ENCODE measurements at places on chromosomes 3 and 15.

DNA sequence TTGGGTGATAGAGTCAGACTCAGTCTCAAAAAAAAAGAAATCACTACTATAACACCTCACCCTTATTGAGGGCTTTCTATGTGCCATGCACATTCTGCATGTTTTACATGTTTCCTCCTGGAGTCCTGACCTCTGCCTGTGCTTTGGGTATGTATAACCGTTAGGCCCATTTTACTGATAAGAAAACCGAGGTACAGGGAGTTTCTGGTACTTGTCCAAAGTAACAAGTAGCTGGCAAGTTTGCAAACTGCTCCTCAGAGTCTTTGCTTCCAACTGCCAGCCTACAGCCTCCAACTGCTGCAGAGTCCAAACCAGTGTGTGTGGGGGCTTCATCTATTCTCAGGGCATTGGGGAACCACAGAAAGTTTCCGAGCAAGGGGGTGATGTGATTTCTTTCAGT is 3.7 kb upstream of the GNAI2 start:
- no peak for DNase-seq

GRCh38 chr3:66092175-66092995 is 53.7 kb upstream of the MAGI1 start:
- DNase-seq: no peak

- no peak for DNase-seq
Measured at GRCh38 chr15:62509395-62509958, 344.4 kb upstream of the C2CD4B start.

DNA sequence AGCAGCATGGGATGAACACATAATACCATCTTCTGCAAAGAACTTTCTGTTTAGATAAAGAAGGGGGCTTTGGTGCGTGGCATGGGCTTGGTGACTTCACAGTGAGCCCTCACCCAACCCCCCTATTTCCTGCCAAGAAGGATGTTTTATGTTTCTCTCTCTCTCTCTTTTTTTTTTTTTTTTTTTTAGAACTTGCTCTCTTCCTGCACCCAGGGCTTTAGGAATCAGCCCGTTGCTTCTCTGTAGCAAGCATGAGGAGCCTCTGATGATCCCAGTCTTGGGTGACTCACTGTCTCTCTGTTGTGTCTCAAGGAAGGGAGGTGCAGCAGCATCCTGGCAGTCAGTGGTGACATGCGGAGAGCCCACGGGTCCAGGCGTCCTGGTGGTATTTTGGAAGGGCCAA is 49.1 kb downstream of the CCK start:
- DNase-seq: peak; percentile 46

GRCh38 chr3:25416176-25416575 is 11.9 kb upstream of the RARB start:
- no peak for DNase-seq

- no peak for DNase-seq
Measured at GRCh38 chr3:178498871-178499270, 37.4 kb upstream of the KCNMB2 start.

GRCh38 chr3:105868431-105868741 is 426 bp downstream of the CBLB start:
- DNase-seq: peak; percentile 14

DNA sequence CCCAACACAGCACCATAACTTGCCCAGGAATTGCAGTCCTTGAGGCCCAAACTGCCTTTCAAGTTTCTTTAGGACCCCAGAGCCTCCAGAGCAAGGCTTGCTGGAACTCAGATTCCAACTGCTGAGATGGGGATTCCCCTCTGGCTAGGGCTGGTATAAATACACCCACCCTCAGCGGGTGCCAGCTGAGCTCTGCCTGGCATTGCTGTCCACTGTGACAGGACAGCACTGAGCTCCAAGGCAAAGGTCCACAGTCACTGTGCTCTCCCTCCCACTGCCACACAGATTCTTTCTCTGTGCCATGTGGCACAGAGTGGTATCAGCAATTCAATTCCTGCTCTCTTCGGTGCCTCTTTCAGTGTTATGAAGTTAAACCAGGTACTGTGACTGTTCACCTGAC is 304.2 kb upstream of the LMCD1 start:
- DNase-seq: no peak

DNA sequence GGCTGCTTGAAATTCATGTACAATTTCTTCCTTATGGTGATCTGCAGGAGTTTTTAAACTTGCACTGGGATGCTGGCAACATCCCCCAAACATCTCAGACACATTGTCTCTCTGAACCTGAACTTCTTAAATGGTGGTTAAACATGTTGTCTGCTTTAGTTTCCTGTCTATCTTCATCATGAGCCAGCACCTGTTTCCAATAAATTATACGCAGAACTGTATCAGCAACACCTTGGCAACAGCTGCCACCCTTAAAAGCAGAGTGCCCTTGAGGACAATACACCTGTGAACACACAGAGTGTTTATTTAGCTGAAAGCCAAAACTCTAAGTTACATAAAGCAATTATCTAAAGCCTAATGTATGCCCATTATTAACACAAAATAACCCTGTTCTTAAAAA is 242.9 kb downstream of the WNT5A start:
- DNase-seq: no peak

DNA sequence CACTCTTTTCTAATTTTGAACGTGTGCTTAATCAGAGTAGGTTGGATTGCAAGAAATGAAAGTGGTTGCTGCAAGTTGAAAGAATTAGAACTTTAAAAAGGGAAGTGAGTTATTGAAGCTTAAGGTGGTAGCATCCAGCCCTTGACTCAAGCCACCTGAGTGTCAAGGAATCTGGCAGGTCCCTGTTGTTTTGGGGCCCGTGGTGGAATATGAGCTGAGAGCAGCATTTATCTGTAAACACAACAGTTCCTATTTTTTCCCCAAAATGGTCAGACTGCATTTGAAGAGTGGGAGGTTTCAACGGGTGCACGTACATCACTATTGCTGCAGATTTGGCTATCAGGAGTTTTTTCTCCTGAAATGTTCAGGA is 1.7 kb downstream of the ITPR1 start:
- no peak for DNase-seq

GRCh38 chr3:189911001-189911400 is 209.7 kb downstream of the P3H2 start:
- DNase-seq: no peak

DNA sequence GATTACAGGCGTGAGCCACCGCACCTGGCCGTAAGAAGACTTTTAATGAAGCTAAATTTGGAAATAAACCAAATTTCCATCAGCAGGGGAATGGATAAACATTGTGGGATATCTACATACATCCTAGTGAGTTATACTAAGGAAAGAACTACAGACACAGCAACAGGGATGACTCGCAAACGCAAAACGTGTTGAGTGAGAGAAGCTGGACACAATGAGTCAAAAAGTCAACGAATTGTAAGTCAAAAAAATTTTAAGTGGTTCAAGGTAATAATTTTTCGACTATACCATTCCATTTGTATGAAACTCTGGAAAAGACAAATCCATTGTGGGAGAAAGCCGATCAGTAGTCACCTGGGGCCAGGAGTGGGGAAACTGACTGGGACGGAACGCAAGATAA is 19.9 kb downstream of the PLA2G4F start:
- no peak for DNase-seq

- no peak for DNase-seq
Measured at GRCh38 chr15:101042320-101042719, 123.2 kb downstream of the LRRK1 start.

DNA sequence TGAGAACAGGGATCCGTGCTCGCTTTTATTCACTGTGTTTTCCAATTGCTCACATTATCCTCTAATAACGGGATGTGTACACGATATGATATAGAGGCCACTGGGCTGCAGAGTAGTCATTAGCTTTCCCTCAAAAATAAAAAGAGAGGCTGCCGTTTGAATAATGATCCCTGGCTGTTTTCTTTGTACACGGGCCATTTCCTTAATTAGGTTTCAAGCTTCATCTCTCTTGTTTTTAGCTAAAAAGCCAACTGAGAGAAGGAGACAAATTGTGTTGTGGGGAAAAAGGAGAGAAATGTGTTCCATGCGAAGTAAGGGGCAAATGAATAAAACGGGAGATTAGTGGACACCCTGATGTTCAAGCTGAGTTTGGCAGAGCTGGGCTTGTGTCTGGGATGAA is 174.2 kb downstream of the CACNA2D3 start:
- DNase-seq: no peak

- no peak for DNase-seq
Measured at GRCh38 chr3:27323087-27323570, 46.1 kb downstream of the NEK10 start.

DNA sequence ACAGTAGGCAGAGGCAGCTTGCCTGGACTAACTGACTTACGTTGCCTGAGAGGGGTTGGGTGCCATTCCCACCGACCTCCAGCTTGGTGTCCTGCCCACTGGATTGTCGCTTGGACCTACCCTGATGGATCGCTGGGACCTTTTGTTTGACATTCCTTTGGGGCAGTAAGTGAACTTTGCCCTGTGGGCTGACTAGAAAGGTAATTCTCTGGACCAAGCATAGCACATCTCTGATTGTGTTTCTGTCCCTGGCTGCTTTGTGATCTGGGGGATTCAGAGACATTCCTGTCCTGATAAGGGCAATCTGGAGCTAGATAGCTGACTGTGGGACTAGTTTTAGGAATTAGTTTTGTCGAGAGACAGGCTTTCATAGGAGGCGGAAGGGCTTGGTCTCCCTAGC is 19.5 kb upstream of the IFT57 start:
- no peak for DNase-seq

GRCh38 chr3:156918746-156919145 is 92.6 kb downstream of the LEKR1 start:
- no peak for DNase-seq

DNA sequence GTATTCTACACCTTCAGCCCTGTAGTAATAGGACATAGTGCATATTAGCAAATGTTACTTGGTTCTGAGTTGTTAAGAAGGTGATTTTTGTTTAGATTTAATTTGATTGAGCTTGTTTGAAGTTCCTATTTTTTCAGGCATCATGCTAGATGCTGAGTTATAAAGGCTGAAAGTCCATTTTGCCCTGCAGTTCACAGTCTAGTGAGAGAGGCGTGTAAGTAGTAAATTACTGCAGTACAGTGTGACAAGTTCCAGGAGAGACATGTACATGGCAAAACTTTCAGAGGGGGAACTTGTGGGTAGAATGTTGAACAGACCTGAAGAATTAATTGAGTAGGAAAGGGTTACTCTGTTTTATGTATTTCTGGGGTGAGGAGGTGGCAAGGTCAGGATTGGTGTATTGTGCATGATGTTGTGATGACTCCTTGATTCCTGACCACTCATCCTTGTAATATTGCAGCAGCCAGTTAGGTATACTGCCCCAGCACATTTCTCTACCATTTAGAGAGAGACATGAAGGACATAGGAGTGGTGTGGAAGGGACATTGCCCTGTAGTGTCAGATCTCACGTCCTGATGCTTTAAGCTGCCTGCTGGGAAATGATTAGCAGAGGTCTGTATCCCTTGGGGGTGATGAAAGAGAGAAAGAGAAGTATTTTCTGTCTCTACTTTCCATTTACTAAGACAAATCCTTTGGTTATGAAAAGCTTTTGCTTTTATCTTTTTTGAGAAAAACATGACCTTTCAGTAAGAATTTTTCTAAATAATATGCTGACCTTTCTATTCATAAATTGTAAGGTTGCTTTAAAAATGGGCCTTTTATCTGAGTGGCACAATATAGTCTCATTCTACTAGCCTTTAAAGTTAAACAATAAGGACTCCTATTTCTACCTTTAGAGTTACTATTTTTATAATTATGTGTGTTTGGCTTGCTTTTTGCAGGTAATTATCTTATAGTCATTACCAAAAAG is 16.9 kb downstream of the SACM1L start:
- no peak for DNase-seq

DNA sequence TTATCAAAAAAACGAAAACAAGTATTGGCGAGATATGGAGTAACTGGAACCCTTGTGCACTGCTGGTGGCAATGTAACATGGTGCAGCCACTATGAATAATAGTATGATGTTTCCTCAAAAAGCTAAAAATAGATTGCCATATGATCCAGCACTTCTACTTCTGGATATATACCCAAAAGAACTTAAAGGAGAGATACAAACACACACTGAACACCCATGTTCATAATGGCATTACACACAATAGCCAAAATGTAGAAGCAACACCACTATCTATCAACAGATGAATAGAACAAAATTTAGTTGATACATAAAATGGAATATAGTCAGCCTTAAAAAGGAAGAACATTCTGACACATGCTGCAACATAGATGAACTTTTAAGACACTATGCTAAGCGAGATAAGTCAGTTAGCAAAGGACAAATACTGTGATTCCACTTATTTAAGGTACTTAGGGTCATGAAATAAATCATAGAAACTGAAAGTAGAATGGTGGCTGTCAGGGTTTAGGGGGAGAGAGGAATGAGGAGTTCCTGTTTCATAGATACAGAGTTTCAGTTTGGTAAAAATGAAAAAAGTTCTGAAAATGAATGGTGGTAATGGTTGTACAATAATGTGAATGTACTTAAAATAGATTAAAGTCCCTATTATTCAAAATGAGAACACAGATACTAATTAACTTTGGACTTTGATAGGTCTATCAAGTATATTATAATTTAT is 59.4 kb upstream of the IMPG2 start:
- peak; percentile 8 for DNase-seq

GRCh38 chr15:72319985-72320671 is at the start of gene CELF6:
CELF6 (minus strand) TSS chr15:72320157; CDS start chr15:72319874, 283 bp downstream.
- DNase-seq: peak; percentile 50

DNA sequence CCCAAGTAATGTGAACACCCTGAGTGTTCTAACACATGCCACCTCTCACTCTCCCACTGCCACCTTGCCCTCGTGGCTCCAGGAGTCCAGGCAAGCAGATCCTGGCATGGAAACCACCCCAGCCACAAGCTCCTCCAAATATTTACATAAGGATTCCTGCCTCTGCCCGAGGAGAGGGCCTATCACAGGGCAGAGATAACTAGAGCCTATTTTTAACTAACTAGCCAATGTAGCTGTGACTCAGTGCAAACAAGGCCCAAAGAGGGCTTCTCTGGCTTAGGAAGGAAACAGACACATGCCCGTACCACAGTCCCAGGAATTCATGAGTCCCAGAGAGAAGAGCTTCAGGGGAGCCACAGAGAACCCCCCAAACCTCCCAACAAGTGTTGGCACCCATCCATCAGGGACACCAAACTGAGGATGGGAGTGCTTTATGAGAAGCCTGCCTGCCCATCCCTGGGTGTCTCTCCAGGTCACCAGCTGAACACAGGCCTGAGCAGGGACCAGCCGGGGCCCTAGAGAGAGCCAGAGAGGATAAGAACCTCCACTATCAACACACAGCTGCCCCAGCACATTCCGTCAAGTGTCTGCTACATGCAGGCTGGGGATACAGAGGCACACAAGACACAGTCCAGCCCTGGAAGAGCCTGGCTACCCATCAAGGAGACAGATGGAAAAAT is 9.2 kb downstream of the FYCO1 start:
- DNase-seq: no peak
